Chondrocyte (in vitro differentiated cells): ENCODE measurements at places on chromosomes 1 and 21. TPM values are rescaled to one million over a fixed set of nuclear protein-coding genes. Genes with fewer than 3 reads are reported as not detected.

Gene GIPC2
- 0.10 to 0.15 TPM (median 0.10 TPM) in 3 replicates for total RNA-seq

Gene NIBAN1
- 22.6 to 101 TPM (median 98.7 TPM) in 3 replicates for total RNA-seq

Gene TMEM61
- not detected in 3 replicates for total RNA-seq

Gene PGLYRP3
- not detected in 3 replicates for total RNA-seq

Gene AIRE
- total RNA-seq, result not detected in 3 replicates

Gene NKAIN1
- total RNA-seq, result 2.9 to 3.8 TPM (median 3.5 TPM) in 3 replicates

Gene ALX3
- total RNA-seq, result not detected in 3 replicates

Gene ODF2L
- 26.7 to 34.4 TPM (median 28.2 TPM) in 3 replicates for total RNA-seq

Gene LCE1A
- total RNA-seq, result not detected in 3 replicates

DNA sequence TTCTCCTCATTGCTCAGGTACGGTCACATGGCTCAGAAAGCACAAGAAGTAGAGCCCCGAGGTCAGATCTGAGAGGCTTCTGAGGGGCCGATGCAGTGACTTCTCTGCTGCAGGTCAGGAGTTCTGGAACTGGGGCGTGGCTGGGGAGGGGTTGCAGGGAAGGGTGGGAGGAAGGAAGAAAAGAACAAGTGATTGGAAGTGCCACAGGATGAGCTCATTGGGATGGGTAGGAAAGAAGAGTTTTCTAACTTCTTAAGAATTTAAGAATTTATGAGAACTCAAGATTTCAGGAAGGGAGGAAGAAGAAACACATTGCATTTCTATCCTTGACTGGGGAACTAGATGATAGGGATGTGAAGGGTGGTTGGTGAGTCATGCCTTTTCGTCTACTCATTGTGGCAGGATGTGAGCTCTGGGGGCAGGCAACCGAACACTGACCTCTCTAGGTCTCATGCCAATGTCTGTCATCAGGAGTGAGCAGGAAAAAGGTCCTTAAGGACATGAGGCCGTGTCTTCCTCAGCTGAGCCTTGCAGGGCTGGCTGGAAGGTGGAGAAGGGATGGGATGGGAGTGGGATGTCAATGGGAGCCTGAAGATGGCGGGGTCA, 497 bp downstream of the FCRLB start:
- no peak overlapping the region for H3K4me3 ChIP-seq
- H3K36me3 ChIP-seq, result no peaks in the 10 kb centered on the region
- peaks cover 10% of the 10 kb centered on the region for H3K27me3 ChIP-seq
- H3K4me1 ChIP-seq, result peaks cover 13% of the 10 kb centered on the region
- peak overlapping the region; percentile 6 for H3K27ac ChIP-seq

GRCh38 chr21:35818597-35818996, 241.7 kb downstream of the SETD4 start:
- peaks cover 4% of the 10 kb centered on the region for H3K4me1 ChIP-seq
- H3K27ac ChIP-seq, result no peak overlapping the region
- no peaks in the 10 kb centered on the region for H3K27me3 ChIP-seq
- H3K4me3 ChIP-seq, result no peak overlapping the region
- DNase-seq, result no peak

GRCh38 chr1:154719586-154720327, 111.8 kb upstream of the ADAR start:
- no peak overlapping the region for H3K4me3 ChIP-seq
- DNase-seq, result no peak

GRCh38 chr1:151849126-151849525, 4.4 kb downstream of the THEM5 start:
- no peak overlapping the region for H3K4me3 ChIP-seq
- H3K27ac ChIP-seq, result no peak overlapping the region
- peaks cover 7% of the 10 kb centered on the region for H3K4me1 ChIP-seq
- peaks cover 20% of the 10 kb centered on the region for H3K27me3 ChIP-seq

DNA sequence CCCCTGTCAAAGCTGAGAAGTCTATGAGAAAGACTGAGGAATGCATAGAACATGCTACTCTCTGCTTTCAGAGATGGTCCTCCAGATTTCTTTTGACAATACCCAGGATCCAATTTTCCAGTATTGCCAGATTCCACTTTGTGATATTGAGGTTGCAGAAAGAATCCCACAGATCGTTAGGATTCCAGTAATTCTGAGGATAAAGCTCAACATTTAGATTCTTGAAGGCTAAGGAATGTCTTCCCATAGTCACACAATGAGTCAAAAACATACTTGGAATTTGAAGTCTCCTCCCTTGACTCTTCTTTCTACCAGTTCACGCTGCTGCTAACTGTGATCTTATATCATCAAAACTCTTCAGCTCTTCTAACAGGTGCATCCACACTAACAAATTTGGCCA, 57.1 kb downstream of the TNFSF18 start:
- peak overlapping the region; percentile 20 for H3K27ac ChIP-seq
- H3K36me3 ChIP-seq, result no peaks in the 10 kb centered on the region
- DNase-seq, result no peak
- H3K4me1 ChIP-seq, result peaks cover 28% of the 10 kb centered on the region

DNA sequence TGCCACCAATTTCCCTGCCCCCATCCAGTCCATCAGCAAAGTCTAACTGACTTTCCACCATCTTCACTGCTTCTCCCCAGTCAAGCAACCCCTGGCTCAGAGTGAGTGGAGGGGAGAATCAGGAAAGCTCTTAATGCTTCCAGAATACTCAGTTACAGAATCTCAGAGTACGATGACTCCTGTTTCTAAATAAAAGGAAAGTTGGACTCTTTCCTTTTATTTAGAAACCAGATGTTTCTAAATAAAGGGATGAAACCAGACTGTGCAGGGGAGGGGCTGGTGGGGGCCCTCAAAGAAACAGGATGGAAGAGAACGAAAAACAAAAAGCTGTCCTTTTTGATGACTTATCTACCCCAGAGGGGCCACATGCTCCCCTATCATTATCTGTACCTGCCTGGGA, 85.2 kb upstream of the PPM1J start:
- no peak for DNase-seq
- no peak overlapping the region for H3K4me3 ChIP-seq
- no peaks in the 10 kb centered on the region for H3K4me1 ChIP-seq
- peaks cover 7% of the 10 kb centered on the region for H3K27me3 ChIP-seq
- no peaks in the 10 kb centered on the region for H3K36me3 ChIP-seq
- H3K27ac ChIP-seq, result no peak overlapping the region

- no peak for DNase-seq
- peaks cover 11% of the 10 kb centered on the region for H3K4me1 ChIP-seq
- no peaks in the 10 kb centered on the region for H3K27me3 ChIP-seq
- H3K4me3 ChIP-seq, result no peak overlapping the region
Measured at GRCh38 chr1:31904339-31905092, 33.7 kb downstream of the PTP4A2 start.

DNA sequence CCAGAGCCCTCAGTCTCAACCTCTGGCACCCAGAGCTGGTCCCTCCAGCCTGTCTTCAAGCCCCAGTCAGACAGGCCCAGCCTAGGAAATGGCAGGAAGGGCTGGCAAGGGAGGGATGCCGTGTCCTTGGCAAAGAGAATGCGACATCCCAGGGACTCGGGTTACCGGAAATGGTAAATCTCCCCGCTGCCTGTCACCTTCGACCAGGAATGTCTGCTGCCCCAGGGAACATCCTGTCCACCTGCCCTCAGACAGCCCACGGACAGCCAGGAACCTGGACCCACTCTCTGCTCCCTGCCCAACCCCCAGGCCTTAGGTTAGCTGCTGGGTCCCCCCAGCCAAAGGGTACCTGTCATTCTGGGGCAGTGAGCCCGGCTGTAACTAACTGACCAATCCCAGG, 23.9 kb downstream of the HSPG2 start:
- no peaks in the 10 kb centered on the region for H3K27me3 ChIP-seq
- H3K27ac ChIP-seq, result peak overlapping the region; percentile 99
- no peak for DNase-seq
- no peak overlapping the region for H3K4me3 ChIP-seq

GRCh38 chr1:154520333-154520732, 18.1 kb upstream of the SHE start:
- peaks cover 2% of the 10 kb centered on the region for H3K36me3 ChIP-seq
- H3K27ac ChIP-seq, result no peak overlapping the region
- peaks cover 33% of the 10 kb centered on the region for H3K27me3 ChIP-seq
- H3K4me1 ChIP-seq, result peaks cover 5% of the 10 kb centered on the region
- DNase-seq, result no peak

GRCh38 chr1:25030012-25030411, 99.9 kb upstream of the RUNX3 start:
- H3K27ac ChIP-seq, result no peak overlapping the region
- no peaks in the 10 kb centered on the region for H3K27me3 ChIP-seq
- H3K4me3 ChIP-seq, result no peak overlapping the region
- no peak for DNase-seq

DNA sequence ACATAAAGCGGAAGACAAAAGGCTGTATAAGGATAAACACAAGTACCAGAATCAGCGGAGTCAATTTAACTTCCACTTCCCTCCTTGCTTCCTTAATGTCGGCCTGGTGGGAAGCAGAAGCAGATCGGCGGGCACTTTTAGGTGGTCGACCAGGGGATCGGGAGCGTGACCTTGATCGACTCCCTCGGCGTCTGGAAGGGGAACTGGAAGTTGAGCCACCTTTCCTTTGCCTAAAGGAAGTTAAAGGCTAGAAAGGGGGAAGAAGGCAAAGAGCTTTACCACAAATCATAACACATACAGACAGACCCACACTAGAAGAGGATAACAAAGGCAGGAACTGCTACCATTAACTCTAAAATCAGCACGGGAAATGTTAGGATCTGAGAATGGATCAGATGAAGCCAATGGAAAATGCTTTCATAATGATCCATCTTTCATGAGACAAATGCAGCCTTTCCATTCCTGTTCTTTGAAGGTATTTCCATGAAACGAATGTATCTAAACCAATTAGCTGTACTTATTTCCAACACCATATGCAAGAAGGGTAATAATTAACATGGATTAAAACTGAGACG, 5.7 kb downstream of the LBR start:
- no peak overlapping the region for H3K4me3 ChIP-seq
- H3K36me3 ChIP-seq, result peaks cover 12% of the 10 kb centered on the region
- H3K27ac ChIP-seq, result peak overlapping the region; percentile 74
- no peaks in the 10 kb centered on the region for H3K27me3 ChIP-seq
- H3K4me1 ChIP-seq, result peaks cover 56% of the 10 kb centered on the region

GRCh38 chr1:227779021-227779441, 36.4 kb upstream of the PRSS38 start:
- H3K4me1 ChIP-seq, result peaks cover 16% of the 10 kb centered on the region
- H3K27ac ChIP-seq, result no peak overlapping the region

- no peak for DNase-seq
- H3K27me3 ChIP-seq, result no peaks in the 10 kb centered on the region
- H3K4me3 ChIP-seq, result no peak overlapping the region
- H3K4me1 ChIP-seq, result peaks cover 6% of the 10 kb centered on the region
- H3K36me3 ChIP-seq, result peaks cover 11% of the 10 kb centered on the region
Measured at GRCh38 chr1:67407498-67407897, 22.7 kb downstream of the SERBP1 start.

DNA sequence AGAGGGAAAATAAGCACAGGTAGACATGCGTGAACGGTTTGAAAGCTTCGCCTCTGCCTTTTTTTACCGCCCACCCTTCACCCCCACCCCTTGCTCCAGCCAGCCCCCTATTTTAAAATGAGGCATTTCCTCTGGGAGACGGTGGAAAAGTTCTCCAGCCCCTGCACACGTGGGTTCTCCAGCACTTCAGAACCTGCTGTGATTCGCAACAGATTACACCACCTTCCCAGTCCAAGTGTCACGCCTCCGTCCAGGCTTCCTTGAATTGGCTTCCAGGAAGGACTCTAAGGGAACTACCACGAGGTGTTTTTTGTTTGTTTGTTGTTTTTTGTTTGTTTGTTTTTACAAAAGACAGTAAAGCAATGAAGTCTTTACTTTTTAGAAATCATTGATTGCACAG, 2.6 kb downstream of the LRRC7 start:
- H3K27ac ChIP-seq, result no peak overlapping the region
- peaks cover 23% of the 10 kb centered on the region for H3K4me1 ChIP-seq
- no peak for DNase-seq
- peaks cover 63% of the 10 kb centered on the region for H3K27me3 ChIP-seq
- H3K36me3 ChIP-seq, result no peaks in the 10 kb centered on the region

- peaks cover 1% of the 10 kb centered on the region for H3K36me3 ChIP-seq
- DNase-seq, result no peak
- H3K27me3 ChIP-seq, result no peaks in the 10 kb centered on the region
- peaks cover 87% of the 10 kb centered on the region for H3K4me1 ChIP-seq
- peak within 1 kb of the TSS; percentile 67 for H3K4me3 ChIP-seq
Measured at GRCh38 chr1:113978863-113979702, at the start of gene OLFML3. Gene OLFML3 (plus strand): TSS chr1:113979474. CDS start chr1:113979517, 43 bp downstream.

DNA sequence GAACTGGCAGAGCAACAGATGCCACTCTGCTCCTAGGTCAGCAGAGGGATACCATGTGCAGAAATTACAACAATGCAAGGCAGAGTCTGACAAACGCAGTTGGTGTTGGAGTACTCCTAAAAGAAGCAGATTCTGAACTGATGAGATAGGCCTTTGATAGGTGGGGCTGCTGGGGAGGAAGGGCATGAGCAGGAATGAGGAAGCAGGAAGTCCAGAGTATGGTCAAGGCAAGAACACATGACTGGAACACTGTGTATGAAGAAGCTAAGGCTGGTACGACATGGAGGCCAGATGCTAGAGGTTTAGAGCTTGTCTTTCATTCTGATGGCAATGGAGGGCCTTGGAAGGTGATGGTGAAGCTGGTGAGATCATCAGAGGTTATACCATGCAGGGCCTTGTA, 11.5 kb upstream of the THRAP3 start:
- no peak overlapping the region for H3K4me3 ChIP-seq
- no peak for DNase-seq
- H3K27me3 ChIP-seq, result no peaks in the 10 kb centered on the region
- H3K4me1 ChIP-seq, result no peaks in the 10 kb centered on the region
- no peak overlapping the region for H3K27ac ChIP-seq
- H3K36me3 ChIP-seq, result no peaks in the 10 kb centered on the region

DNA sequence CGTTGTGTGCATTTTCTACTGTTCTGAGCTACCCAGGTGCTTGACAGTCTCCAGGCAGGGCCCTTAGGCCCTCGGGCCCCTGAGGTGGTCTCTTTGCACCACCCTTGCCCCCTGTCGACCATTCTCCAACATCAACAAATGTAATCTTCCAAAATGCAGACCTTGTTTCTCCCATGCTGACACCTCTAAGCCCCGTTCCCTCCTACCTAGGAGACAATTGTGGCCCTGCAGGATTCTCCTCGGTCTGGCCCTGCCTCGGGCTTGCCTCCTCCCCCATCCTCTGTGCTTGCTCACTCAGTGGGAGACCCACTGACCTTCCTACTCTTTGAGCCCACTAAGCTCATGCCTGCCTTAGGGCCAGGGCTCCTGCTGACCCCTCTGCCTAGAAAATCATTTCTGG, 104.2 kb upstream of the TARDBP start:
- H3K27ac ChIP-seq, result no peak overlapping the region
- no peak overlapping the region for H3K4me3 ChIP-seq
- DNase-seq, result peak; percentile 27
- H3K27me3 ChIP-seq, result peaks cover 16% of the 10 kb centered on the region

- DNase-seq, result no peak
- peaks cover 8% of the 10 kb centered on the region for H3K4me1 ChIP-seq
Measured at GRCh38 chr1:207286786-207287468, 34.6 kb upstream of the CD55 start.

GRCh38 chr1:155650231-155650757, 38.3 kb downstream of the YY1AP1 start:
- H3K27ac ChIP-seq, result no peak overlapping the region
- H3K4me1 ChIP-seq, result peaks cover 24% of the 10 kb centered on the region
- H3K4me3 ChIP-seq, result no peak overlapping the region
- no peaks in the 10 kb centered on the region for H3K36me3 ChIP-seq
- DNase-seq, result no peak

- H3K4me3 ChIP-seq, result no peak overlapping the region
- H3K27me3 ChIP-seq, result no peaks in the 10 kb centered on the region
- H3K27ac ChIP-seq, result no peak overlapping the region
- no peaks in the 10 kb centered on the region for H3K36me3 ChIP-seq
Measured at GRCh38 chr1:50175719-50176639, 67.3 kb downstream of the ELAVL4 start.

- H3K27ac ChIP-seq, result no peak overlapping the region
- H3K4me3 ChIP-seq, result no peak overlapping the region
- no peaks in the 10 kb centered on the region for H3K36me3 ChIP-seq
Measured at GRCh38 chr1:36571106-36571505, 88.4 kb upstream of the CSF3R start.

GRCh38 chr21:45524756-45525152, 17.5 kb downstream of the SLC19A1 start:
- no peak overlapping the region for H3K27ac ChIP-seq
- no peaks in the 10 kb centered on the region for H3K4me1 ChIP-seq
- no peak overlapping the region for H3K4me3 ChIP-seq
- no peaks in the 10 kb centered on the region for H3K27me3 ChIP-seq
